ENCODE measurements at places on chromosomes 11 and 22. TPM values are rescaled to one million over a fixed set of nuclear protein-coding genes. Genes with fewer than 3 reads are reported as not detected.

POTEH gene
- not detected for total RNA-seq

RASD2 gene
- 0.20 TPM for total RNA-seq

SUSD2 gene
- total RNA-seq, result 123 TPM

GRCh38 chr11:58513747-58514367 is 6.0 kb upstream of the OR5B21 start:
- DNase-seq, result peak; percentile 51
- peaks cover 4% of the 10 kb centered on the region for H3K27me3 ChIP-seq
- no peak overlapping the region for H3K4me3 ChIP-seq
- H3K36me3 ChIP-seq, result no peaks in the 10 kb centered on the region

GRCh38 chr22:46732513-46732912 is 5.5 kb downstream of the CERK start:
- H3K36me3 ChIP-seq, result no peaks in the 10 kb centered on the region
- no peak overlapping the region for H3K4me3 ChIP-seq
- peaks cover 28% of the 10 kb centered on the region for H3K4me1 ChIP-seq
- no peak overlapping the region for H3K27ac ChIP-seq
- no peak for DNase-seq
- peaks cover 12% of the 10 kb centered on the region for H3K27me3 ChIP-seq

DNA sequence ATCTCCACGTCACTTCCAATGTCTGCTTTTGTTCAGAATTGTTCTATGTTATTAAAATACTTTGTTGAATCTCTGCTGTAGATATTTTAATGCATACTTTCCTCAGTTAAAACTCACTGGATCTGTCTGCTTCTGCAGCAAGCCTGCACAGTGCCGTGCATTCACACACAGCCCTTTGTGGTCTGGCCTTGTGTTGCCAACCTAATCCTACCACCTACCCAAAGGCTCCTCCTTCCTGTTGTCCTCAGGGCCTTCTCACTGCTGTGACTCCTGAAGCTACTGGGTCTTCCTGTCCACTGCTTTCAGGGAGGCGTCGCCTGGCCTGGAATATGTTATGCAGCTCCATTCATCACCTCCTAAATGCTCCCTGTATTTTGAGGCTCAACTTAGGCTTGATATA is 67.0 kb downstream of the PPP6R3 start:
- DNase-seq, result no peak
- no peak overlapping the region for H3K27ac ChIP-seq
- H3K4me1 ChIP-seq, result peaks cover 8% of the 10 kb centered on the region
- peaks cover 3% of the 10 kb centered on the region for H3K27me3 ChIP-seq
- H3K36me3 ChIP-seq, result no peaks in the 10 kb centered on the region

GRCh38 chr11:64371201-64371600 is 12.2 kb downstream of the RPS6KA4 start:
- H3K27ac ChIP-seq, result no peak overlapping the region
- peaks cover 5% of the 10 kb centered on the region for H3K36me3 ChIP-seq
- peaks cover 15% of the 10 kb centered on the region for H3K27me3 ChIP-seq
- no peak overlapping the region for H3K4me3 ChIP-seq

Data from glutamatergic neuron (in vitro differentiated cells).